ENCODE measurements at places on chromosomes 5 and 9.

GRCh38 chr5:68565427-68565826, 349.9 kb downstream of the PIK3R1 start:
- DNase-seq, result no peak

DNA sequence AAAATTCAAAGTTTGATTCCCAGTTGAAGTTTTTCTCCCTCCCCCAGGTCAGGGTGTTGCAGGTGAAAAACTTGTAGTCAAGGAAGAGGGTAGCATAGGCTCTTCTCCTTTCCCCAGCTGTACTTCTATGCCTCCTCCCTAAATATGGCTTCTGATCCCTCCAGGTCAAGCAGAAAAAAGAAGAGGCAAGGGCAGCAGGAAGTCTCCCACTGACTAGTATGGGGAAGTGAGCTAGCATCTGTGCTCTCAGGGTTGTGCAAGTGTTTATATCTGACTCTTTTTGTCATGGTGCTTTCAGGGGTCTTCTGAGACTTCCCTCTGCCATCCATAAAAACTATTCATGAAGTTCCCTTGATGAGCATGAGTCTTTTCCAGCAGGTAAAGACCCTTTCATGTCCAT, 76.0 kb downstream of the ATPSCKMT start:
- DNase-seq, result no peak

DNA sequence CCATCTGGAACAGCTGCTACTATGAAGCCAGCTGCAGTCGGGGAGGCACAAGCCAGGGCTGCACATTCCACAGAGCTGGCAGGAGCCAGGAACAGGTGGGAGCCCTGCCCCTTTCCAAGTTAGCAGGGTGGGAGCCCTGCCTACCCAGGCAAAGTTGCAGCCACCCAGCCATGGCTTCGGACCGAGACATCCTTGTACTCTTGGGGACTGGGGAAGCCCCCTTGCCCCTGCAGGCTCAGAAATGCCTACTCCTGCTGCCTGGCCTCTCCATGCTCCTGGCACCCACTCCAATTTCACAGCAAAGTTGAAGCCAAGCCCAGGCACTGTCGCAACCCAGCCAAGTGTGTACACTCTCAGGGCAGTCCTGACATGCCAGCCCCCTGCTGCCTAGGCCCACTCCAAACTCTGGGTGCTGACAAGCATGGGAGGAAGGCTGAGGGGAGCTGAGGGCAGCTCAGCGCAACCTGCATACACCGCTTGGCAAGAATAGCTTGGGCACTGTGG, 165.1 kb downstream of the RNF180 start:
- no peak for DNase-seq

DNA sequence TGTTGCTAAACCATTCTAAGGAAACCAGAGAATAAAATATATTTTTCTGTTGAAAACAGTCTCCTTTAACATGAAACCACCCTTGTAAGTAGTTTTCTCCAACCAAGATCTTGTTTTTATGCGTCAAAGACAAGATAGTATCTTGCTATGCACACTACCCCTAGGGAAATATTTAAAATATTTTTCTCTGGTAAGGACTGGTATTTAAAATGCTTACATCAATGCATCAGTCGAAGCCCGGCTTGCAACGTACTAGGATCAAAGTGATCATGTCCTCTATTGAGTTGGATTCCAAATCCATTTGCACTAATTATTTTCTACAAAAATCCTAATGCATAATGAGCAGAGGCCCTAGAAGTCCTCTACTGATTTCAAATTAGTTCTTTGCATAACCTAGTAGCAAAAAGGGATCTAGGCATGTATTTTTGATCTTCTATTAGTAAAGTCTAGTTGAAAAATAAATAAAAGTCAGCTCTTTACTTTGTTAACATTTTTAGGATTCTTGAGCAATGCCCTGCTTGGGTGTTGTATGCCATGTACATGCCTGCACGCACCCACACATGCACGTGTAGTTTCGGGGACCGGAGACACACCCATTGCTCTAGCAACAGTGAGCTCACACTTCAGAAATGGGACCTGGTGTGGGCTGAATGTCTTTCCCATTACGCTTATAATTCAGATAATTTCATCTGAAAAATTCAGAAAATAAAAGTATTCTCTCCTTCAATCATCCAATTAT, 165.0 kb upstream of the GPR151 start:
- DNase-seq, result no peak

GRCh38 chr5:68562308-68562707, 346.8 kb downstream of the PIK3R1 start:
- peak; percentile 96 for DNase-seq

- peak; percentile 61 for DNase-seq
Measured at GRCh38 chr9:114906922-114907571, 23.3 kb downstream of the TNFSF8 start.

GRCh38 chr9:69168709-69169217, 5.3 kb upstream of the TJP2 start:
- peak; percentile 71 for DNase-seq

- no peak for DNase-seq
Measured at GRCh38 chr9:24614070-24614469, 68.4 kb upstream of the IZUMO3 start.

- DNase-seq, result no peak
Measured at GRCh38 chr5:27406020-27406419, 367.6 kb upstream of the CDH9 start.

GRCh38 chr9:9045072-9045471, 1245.5 kb upstream of the DMAC1 start:
- DNase-seq, result no peak

DNA sequence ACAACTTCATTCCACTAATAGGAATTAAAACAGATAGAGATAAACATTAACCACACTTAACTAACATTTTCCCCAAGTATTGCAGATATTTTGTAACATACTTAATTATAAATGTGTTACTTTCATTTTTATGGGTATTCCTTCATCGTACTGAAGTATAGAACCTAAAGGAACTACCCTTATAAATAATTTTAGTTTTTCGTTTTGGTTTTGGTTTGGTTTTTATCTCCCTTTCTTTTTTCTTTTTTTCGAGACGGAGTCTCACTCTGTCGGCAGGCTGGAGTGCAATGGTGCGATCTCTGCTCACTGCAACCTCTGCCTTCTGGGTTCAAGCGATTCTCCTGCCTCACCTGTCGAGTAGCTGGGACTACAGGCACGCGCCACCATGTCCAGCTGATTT, 60.1 kb upstream of the LMNB1 start:
- DNase-seq, result no peak

DNA sequence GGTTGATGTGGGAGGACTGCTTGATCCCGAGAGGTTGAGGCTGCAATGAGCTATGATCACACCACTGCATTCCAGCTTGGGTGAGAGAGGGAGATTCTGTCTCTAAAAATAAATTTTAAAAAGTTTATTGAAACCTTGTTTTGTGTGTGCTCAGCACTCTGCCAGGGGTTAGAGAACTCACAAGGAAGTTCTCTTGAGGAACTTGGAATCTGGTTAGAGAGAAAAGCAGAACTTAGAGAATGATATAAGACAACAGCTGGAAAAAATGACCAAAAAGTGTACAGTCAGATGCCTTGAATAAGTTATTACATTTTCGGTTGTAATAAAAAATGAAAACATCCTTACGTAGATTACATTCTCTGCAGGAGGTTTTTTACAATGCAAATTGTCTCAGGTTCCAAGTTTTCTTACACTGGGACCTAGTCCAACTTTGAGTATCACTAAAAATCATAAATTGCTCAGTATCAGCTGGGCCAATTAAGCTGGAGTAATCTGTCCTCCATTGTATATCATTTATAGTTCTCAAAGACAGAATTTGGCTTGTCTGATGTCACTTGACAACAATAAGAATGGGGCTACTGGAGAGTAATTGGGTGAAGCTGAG, 21.7 kb upstream of the TENT2 start:
- DNase-seq, result no peak

Data from NCI-H2029 treated with DMSO at 0.1 percent for 48 hours (cell line).